Effector CD4-positive, alpha-beta T cell (primary cell): ENCODE measurements at places on chromosomes 1 and 21.

GRCh38 chr21:17610911-17611310 is 1.8 kb downstream of the BTG3 start:
- no peak for DNase-seq

DNA sequence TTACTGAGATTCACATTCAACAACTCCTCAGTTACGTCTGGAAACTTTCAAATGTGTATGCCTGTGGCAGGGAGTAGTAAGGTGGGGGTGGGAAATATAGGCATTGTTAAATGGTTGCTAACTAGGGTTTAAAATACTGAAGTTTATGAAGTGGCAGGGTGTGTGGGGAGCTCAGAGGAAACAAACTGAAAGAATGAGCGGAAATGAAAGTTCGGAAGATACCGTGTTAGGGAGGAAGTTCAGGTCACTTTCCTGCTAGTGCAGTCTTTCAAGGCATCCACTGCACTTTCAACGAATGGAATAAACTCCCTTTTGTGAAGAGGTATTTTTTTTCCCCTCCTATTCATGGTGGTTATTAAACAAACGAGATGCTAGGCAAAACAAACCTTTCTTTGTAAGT is 19.7 kb downstream of the SYNJ1 start:
- no peak for DNase-seq

DNA sequence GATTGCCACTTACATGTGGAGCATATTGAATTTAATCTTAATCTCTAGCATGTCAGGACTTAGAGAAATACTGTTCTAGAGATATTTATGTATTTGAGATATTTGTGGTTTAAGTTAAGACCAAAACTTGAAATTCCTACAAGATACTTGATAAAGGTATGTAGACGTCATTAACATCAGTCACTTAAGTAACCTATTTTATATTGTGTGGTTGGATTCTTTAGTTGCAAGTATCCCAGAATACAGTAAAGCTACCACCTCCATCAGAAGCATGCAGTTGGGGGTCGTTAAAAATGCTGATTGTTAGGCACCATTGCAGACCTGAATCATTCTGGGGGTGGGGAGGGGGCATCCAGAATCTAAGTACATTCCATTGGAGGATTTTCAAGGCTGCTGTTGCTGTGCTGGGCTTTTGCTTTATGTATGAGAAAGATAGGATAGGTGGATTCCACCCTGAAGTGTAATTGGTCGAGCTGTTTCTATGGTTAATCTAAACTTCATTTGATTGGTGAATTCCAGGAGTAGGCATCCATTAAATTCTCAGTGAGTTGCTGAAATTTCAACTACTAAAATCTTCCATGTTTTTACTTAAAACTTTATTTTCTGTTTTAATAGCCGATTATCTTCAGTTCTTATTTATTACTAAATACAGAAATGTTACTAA is 4.0 kb downstream of the H3-3A start:
- no peak for DNase-seq

- peak; percentile 77 for DNase-seq
Measured at GRCh38 chr1:113930499-113931161, 1.5 kb downstream of the HIPK1 start.

DNA sequence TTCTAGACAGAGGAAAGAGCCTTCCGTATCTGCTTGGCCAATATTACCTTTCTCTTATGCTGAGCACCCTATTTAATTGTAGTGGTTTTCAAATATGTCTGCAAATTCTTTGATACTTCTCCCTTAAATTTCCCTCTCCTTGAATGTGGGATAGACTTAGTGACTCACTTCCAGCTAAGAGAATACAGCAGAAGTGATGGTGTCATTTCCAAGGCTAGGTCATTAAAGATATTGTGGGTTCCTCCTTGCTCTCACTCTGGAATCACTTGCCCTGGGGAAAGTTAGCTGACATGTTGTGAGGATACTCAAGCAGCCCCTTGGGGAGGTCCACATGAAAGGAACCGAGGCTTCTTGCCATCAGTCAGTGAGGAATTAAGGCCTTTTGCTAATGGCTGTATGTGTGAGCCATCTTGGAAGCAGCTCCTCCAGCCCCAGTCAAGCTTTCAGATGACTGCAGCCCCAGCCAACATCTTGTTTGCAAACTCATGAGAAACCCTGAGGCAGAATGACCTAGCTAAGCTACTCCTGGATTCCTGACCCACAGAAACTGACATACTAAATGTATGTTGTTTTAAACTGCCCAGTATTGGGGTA is 8.1 kb upstream of the CITED4 start:
- DNase-seq: no peak

- no peak for DNase-seq
Measured at GRCh38 chr21:33157303-33157702, 72.4 kb upstream of the IFNAR2 start.

- no peak for DNase-seq
Measured at GRCh38 chr1:53532912-53533311, 73.7 kb downstream of the DMRTB1 start.

GRCh38 chr21:42819861-42820615 is 59.3 kb downstream of the WDR4 start:
- DNase-seq: no peak

DNA sequence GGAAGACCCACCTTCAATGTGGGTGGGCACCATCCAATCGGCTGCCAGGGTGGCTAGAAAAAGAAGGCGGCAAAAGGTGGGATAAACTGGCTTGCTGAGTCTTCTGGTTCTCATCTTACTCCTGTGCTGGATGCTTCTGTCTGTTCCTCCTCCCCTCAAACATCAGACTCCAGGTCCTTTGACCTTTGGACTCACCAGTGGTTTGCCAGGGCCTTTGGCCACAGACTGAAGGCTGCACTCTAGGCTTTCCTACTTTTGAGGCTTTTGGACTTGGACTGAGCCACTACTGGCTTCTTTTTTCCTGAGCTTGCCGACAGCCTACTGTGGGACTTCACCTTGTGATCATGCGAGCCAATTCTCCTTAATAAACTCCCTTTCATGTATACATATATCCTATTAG is 55.9 kb downstream of the VCAM1 start:
- no peak for DNase-seq

- DNase-seq: no peak
Measured at GRCh38 chr1:208235982-208236761, 8.0 kb downstream of the PLXNA2 start.

- no peak for DNase-seq
Measured at GRCh38 chr1:225746361-225747179, 31.1 kb upstream of the SRP9 start.

GRCh38 chr1:210700511-210700910 is 371.8 kb downstream of the HHAT start:
- no peak for DNase-seq
